Mesenteric fat pad (tissue), 1 donor: ENCODE measurements at places on chromosomes 13 and 19. TPM values are rescaled to one million over a fixed set of nuclear protein-coding genes. Genes with fewer than 3 reads are reported as not detected.

- no peak for DNase-seq
Observed at GRCh38 chr19:54444737-54445136, 4.3 kb upstream of the LENG8 start.

DNA sequence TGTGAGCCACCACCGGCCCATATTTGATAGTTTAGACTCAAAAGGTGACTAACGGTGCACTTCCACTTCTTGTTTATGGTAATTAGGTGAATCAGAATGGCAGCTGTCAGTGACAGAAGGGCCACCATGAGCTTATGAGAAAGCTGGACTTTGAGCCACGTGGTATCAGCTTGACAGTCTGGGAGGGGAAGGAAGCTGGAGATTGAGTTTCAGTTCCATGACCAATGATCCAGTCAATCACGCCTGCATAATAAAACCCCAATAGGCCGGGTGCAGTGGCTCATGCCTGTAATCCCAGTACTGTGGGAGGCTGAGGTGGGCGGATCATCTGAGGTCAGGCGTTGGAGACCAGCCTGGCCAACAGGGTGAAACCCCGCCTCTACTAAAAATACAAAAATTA is 8.2 kb downstream of the EID2B start:
- no peak for DNase-seq

GRCh38 chr13:68715651-68716050 is 1392.0 kb upstream of the ATXN8OS start:
- DNase-seq, result no peak

DNA sequence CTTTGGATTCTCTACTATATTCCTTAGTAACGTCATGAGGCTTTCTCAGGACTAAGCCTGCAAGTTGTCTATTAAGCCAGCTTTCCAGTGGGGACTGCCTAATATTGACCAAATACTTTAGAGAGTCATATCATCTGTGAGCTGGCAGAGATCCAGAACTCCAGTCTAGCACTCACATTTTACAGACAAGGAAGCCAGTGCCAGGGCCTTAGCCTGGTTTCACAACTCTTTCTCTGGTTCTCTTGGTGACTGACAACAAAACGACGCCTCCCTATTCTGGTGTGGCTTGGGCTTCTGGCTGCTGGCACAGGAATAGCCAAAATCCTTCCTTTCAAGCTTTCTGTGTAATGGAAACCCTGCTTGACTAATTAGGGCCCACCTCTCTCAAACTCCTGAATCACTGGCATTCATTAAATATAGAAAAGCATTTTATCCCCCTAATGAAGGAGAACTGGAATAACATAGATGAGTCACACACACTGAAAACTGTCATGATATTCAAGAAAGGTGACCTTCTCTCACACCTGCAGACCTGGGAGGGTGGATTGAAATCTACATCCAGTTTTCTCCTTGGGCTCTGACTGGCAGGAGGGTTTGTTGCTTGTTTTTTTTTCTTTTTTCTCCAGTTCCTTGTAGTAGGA is 75.2 kb upstream of the UBL3 start:
- DNase-seq, result no peak

DNA sequence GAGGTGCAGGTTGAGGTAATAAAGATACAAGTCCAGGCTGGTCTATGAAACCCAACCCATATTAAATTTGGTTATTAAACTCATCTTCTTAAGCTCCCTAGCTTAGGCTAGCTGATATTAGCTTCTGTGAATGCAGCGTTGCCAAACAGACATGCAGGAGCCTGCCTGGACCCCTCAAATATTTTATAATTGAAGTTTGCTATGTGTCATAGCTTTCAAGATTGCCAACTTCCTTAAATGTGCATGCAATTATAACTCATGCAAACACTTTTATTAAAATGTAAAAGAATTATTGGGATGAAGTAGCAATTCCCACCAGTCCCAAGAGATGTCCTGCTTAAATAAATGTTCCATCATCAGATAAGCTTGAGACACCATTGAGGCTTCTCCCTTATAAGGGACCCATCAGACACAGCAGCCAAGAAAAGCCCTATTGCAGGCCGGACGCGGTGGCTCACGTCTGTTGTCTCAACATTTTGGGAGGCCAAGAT is 51.3 kb downstream of the MBNL2 start:
- DNase-seq, result no peak

GRCh38 chr13:35784286-35784951 is 307.9 kb upstream of the MAB21L1 start:
- DNase-seq, result no peak

- DNase-seq, result no peak
Observed at GRCh38 chr13:80082396-80083080, 258.4 kb downstream of the SPRY2 start.

GRCh38 chr13:43991773-43992201 is 112.1 kb downstream of the LACC1 start:
- no peak for DNase-seq

DNA sequence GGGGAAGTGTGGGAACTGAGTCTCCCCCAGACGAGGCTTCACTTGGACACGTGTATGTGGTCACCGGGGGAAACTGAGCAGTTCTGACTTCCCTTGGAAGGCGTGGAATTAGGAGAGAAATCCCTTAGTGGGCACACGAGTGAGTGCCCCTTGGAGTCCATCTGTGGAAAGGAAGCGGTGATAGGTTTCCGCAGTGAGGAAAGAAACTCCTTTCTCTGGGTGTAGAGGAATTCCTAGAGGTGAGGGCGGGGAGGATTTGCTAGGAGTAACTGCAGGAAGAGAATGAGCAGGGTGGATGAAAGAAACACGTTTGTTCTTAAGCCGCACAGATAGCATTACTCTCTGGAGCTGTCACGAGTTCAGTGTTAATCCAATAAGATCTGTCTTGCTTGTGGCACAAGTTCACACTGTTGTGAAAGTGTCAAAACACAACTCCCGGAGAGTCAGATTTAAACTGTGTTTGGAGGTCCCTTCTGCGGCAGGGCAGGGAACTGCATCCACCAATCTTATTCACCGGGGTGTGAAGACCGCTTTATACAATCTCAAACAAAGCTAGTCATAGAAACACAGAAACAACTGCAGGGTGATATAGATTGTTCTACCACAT is 1.2 kb downstream of the KL start:
- DNase-seq, result no peak

- no peak for DNase-seq
Observed at GRCh38 chr13:32645854-32646253, 59.6 kb downstream of the PDS5B start.

DNA sequence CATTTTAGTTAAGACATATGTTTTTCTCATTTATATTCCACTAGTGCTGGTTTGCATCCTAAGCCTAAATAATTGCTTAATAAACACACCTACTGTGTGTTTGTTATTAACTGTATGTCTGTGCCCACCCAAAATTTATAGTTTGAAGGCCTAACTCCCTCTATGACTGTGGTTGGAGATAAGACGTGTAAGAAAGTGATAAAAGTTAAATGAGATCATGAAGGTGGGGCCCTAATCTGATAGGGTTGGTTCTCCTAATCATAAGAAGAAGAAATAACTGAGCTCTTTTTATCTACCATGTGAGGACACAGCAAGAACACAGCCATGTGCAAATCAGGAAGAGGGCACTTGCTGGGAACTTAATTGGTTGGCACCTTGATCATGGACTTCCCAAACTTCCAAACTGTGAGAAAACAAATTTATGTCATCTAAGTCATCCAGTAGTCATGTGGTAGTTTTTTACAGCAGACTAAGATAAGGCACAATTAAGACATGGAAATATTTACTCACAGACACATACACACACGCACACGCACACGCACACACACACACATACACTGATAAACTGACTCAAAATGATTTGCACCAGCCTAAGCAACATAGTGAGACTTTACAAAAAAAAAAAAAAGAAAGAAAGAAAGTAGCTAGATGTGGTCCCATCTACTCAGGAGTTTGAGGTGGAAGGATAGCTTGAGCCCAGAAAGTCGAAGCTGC is 662.1 kb downstream of the PCDH9 start:
- no peak for DNase-seq

- DNase-seq, result no peak
Observed at GRCh38 chr19:17722655-17723240, 3.5 kb downstream of the MAP1S start.

GRCh38 chr19:1379126-1379905 is 4.4 kb upstream of the NDUFS7 start:
- DNase-seq, result no peak

DNA sequence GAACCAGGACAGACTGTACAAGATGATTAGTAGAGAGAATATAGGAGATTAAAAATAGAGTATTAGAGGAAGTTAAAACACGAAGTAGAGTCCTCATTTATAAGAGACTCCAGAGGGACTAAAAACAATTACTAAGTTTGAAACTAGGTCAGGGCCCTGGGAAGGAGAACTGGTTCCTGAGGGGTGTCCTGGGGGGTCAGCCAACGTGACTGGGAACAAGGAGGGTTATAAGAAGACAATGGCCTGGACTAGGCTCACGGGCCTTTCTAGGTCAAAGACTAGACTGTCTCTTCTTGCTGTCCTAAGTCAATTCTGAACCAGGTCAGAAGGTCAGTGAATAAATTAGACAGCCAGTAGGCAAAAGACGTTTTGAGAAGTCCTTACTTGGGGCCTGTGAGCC is 165.3 kb downstream of the IER2 start:
- DNase-seq, result no peak

- no peak for DNase-seq
Observed at GRCh38 chr19:56324436-56324835, 9.8 kb upstream of the ZSCAN5A start.

- no peak for DNase-seq
Observed at GRCh38 chr13:45341799-45342500, 967 bp upstream of the TPT1 start.

TSSK6 gene
- 0.74 TPM for total RNA-seq

CDC34 gene
- 53.7 TPM for total RNA-seq

SULT2B1 gene
- total RNA-seq, result 0.48 TPM

FAM216B gene
- total RNA-seq, result not detected

RGL3 gene
- total RNA-seq, result 18.8 TPM

LHB gene
- not detected for total RNA-seq
